ENCODE measurements at places on chromosomes 12 and 14. TPM values are rescaled to one million over a fixed set of nuclear protein-coding genes. Genes with fewer than 3 reads are reported as not detected.

DNA sequence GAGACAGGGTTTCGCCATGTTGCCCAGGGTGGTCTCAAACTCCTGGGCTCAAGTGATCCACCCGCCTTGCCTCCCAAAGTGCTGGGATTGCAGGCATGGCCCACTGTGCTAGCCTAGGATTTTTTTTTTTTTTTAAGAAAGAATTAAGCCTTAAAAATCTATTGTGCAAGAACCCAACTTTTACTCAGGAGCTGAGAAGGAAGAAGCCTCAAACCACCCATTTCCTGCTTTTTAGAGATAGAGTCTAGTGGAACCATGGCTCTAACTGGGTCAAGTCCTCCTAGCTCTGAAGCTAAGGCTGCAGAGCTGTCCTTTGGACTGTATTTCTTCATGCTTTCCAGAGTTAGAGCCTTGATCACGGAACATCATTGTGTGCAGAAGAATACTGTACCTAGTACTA, 1.3 kb upstream of the TSFM start:
- H3K27me3 ChIP-seq, result no peaks in the 10 kb centered on the region
- peaks cover 28% of the 10 kb centered on the region for H3K4me1 ChIP-seq
- peak overlapping the region; percentile 96 for H3K27ac ChIP-seq
- peaks cover 19% of the 10 kb centered on the region for H3K36me3 ChIP-seq
- no peak for DNase-seq

DNA sequence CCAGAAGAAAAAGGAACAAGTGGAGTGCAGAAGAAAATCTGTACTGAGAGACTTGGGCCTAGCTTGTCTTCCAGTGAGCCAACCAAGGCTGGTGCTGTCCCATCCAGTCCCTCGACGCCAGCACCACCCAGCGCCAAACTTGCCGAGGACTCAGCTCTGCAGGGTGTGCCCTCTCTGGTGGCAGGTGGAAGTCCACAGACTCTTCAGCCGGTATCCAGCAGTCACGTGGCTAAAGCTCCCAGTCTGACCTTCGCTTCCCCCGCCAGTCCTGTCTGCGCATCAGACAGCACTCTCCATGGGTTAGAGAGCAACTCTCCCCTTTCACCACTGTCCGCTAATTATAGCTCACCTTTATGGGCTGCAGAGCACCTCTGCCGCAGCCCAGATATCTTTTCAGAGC, 15.6 kb downstream of the CIPC start:
- H3K4me3 ChIP-seq, result no peak overlapping the region
- no peaks in the 10 kb centered on the region for H3K27me3 ChIP-seq
- DNase-seq, result no peak
- no peaks in the 10 kb centered on the region for H3K4me1 ChIP-seq

DNA sequence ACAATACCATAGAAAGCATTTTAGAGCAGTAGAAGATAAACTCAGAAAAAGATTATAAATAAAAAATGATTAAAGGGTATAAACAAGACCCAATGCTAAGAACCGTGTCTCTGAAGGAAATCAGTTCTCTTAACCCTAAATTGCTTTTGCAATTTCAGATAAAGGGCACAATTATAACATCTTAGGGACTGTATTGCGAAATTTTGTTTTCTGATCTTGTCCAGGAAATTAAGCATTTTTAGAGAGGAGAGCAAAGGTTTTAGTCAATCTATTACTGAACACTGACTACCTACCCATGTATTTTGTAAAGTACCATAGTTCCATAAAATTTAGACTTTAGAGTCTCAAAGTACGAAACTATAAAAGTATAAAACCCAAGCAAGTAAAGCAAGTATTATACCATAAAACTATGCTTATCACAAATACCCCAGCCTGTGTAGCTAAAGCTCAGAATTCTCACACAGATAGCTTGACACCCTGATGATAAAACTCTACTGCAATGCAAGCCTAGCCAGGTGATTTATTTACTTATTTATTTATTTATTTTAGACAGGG, 6.8 kb upstream of the CHPT1 start:
- H3K27ac ChIP-seq, result no peak overlapping the region
- no peak overlapping the region for H3K4me3 ChIP-seq
- DNase-seq, result no peak
- no peaks in the 10 kb centered on the region for H3K36me3 ChIP-seq

- peaks cover 1% of the 10 kb centered on the region for H3K27me3 ChIP-seq
- no peak overlapping the region for H3K27ac ChIP-seq
- H3K4me1 ChIP-seq, result no peaks in the 10 kb centered on the region
- H3K36me3 ChIP-seq, result no peaks in the 10 kb centered on the region
- H3K4me3 ChIP-seq, result no peak overlapping the region
Observed at GRCh38 chr14:62667421-62667914, 377.8 kb downstream of the KCNH5 start.

GRCh38 chr12:46360908-46361666, 11.5 kb downstream of the SLC38A2 start:
- DNase-seq, result no peak
- H3K4me3 ChIP-seq, result no peak overlapping the region
- peaks cover 56% of the 10 kb centered on the region for H3K4me1 ChIP-seq
- H3K27ac ChIP-seq, result peak overlapping the region; percentile 82
- peaks cover 69% of the 10 kb centered on the region for H3K36me3 ChIP-seq

GRCh38 chr14:35499180-35499579, 34.8 kb upstream of the INSM2 start:
- H3K27ac ChIP-seq, result no peak overlapping the region
- H3K27me3 ChIP-seq, result peaks cover 23% of the 10 kb centered on the region
- DNase-seq, result no peak
- H3K4me1 ChIP-seq, result no peaks in the 10 kb centered on the region

GRCh38 chr12:102406033-102406584, 74.3 kb downstream of the IGF1 start:
- no peak for DNase-seq
- H3K4me3 ChIP-seq, result no peak overlapping the region
- peaks cover 13% of the 10 kb centered on the region for H3K27me3 ChIP-seq
- H3K36me3 ChIP-seq, result no peaks in the 10 kb centered on the region

DNA sequence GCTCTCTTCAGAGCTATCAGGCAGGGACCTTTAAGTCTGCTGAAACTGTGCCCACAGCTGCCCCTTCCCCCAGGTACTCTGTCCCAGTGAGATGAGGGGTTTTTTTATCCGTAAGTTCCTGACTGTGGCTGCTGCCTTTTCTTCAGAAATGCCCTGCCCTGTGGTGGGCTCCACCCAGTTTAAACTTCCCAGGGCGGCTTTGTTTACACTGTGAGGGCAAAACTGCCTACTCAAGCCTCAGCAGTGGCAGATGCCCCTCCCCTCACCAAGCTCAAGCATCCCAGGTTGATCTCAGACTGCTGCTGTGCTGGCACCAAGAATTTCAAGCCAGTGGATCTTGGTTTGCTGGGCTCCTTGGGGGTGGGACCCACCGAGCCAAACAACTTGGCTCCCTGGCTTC, 46.9 kb upstream of the SLC16A7 start:
- no peak for DNase-seq
- no peak overlapping the region for H3K4me3 ChIP-seq
- no peaks in the 10 kb centered on the region for H3K27me3 ChIP-seq
- no peak overlapping the region for H3K27ac ChIP-seq
- peaks cover 12% of the 10 kb centered on the region for H3K4me1 ChIP-seq

DNA sequence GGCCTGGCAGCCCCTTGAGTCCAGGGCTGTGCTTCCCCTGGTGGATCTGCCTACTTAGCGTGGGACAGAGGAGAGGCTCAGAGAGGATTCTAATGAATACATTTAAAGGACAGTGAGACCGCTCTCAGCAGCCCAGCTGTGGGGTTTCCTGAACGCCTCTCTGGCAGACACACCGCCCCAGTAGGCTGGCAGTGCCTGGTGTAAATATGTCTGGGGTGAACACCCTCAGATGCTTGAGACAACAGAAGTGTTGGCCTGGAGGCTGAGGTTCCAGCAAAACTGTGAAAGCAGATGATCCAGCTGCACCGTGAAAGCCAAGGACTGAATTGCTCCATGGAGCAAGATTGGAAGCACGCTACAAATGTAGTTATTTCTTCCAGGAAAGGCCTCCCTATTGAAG, 55.1 kb downstream of the LRRC74A start:
- H3K27me3 ChIP-seq, result no peaks in the 10 kb centered on the region
- no peak overlapping the region for H3K27ac ChIP-seq
- no peak overlapping the region for H3K4me3 ChIP-seq

DNA sequence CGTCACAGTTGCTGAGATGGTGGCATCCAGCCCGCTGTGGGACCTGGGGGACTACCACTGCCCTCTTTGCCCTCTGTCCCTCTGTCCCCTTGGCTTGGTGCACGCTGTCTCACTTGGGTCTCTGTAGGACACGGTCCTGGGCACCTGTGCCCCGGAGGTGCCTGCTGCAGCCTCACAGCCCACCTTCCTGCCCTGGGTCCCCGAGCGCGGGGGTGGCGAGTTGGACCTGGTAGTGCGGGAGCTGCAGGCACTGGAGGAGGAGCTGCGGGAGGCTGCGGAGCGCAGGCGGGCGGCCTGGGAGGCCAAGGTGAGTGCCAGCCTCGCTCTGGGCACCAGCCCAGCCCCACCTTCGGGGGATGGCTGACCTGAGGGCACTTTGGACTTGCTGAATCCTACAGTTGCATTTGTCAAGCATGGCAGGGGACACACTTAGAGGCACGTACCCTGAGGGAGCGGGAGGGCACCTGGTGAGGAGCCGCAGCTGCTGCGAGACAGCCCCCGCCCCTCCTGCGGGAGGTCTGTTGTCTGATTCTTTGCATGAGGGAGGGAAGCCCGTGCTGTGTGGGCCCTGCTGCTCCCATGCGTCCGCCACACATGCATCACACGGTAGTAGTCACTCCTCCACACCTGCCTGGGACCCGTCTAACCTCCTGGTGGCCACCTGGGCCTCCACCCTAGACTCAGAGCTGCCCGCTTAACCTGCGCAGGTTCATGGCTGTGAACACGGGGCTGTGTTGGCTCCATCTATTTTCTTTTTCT, 6.8 kb downstream of the TEDC1 start:
- no peak overlapping the region for H3K27ac ChIP-seq
- no peaks in the 10 kb centered on the region for H3K4me1 ChIP-seq
- H3K27me3 ChIP-seq, result peaks cover under 1% of the 10 kb centered on the region
- no peak overlapping the region for H3K4me3 ChIP-seq
- no peak for DNase-seq
- H3K36me3 ChIP-seq, result no peaks in the 10 kb centered on the region

GRCh38 chr12:67989184-67989920, at the start of gene IFNG-AS1:
Gene IFNG-AS1 (plus strand): TSS chr12:67989447.
- no peaks in the 10 kb centered on the region for H3K36me3 ChIP-seq
- H3K27me3 ChIP-seq, result no peaks in the 10 kb centered on the region
- H3K27ac ChIP-seq, result peak within 1 kb of the TSS; percentile 40
- peaks cover 36% of the 10 kb centered on the region for H3K4me1 ChIP-seq
- H3K4me3 ChIP-seq, result peak within 1 kb of the TSS; percentile 33
- peak; percentile 23 for DNase-seq

- peaks cover 4% of the 10 kb centered on the region for H3K27me3 ChIP-seq
- H3K27ac ChIP-seq, result peak overlapping the region; percentile 100
- DNase-seq, result peak; percentile 32
Observed at GRCh38 chr14:30559638-30560091, 707 bp downstream of the G2E3 start.

GRCh38 chr14:96394047-96394815, 2.3 kb downstream of the AK7 start:
- H3K36me3 ChIP-seq, result no peaks in the 10 kb centered on the region
- no peak for DNase-seq
- peaks cover 9% of the 10 kb centered on the region for H3K27me3 ChIP-seq

DNA sequence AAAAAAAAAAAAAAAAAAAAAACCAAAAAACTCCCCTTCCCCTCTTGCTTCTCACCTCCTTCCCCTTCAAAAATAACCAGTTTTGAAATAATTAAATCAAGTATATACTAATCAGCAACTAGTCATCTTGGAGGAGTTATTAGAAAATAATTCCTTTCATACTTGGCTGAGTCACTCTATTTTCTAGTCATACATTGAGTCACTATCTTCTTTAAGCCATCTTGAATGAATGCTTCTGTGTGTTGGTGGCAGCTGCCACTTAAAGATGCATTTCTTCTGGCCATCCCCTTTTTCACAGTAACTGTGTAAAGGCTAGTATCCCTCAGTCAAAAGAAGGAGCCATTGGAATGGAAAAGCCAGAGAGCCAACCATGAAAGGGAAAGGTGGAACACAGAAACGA, 84.2 kb upstream of the TMEM263 start:
- peaks cover 14% of the 10 kb centered on the region for H3K36me3 ChIP-seq
- no peak overlapping the region for H3K4me3 ChIP-seq
- H3K4me1 ChIP-seq, result peaks cover 13% of the 10 kb centered on the region
- DNase-seq, result no peak

- no peak overlapping the region for H3K4me3 ChIP-seq
- no peaks in the 10 kb centered on the region for H3K27me3 ChIP-seq
- no peak for DNase-seq
- H3K36me3 ChIP-seq, result peaks cover 3% of the 10 kb centered on the region
- peaks cover 28% of the 10 kb centered on the region for H3K4me1 ChIP-seq
Observed at GRCh38 chr12:45774508-45775162, 45.1 kb downstream of the ARID2 start.

- DNase-seq, result no peak
- no peak overlapping the region for H3K27ac ChIP-seq
- no peaks in the 10 kb centered on the region for H3K27me3 ChIP-seq
- no peaks in the 10 kb centered on the region for H3K36me3 ChIP-seq
Observed at GRCh38 chr12:122691566-122691965, 11.6 kb downstream of the HCAR2 start.

DNA sequence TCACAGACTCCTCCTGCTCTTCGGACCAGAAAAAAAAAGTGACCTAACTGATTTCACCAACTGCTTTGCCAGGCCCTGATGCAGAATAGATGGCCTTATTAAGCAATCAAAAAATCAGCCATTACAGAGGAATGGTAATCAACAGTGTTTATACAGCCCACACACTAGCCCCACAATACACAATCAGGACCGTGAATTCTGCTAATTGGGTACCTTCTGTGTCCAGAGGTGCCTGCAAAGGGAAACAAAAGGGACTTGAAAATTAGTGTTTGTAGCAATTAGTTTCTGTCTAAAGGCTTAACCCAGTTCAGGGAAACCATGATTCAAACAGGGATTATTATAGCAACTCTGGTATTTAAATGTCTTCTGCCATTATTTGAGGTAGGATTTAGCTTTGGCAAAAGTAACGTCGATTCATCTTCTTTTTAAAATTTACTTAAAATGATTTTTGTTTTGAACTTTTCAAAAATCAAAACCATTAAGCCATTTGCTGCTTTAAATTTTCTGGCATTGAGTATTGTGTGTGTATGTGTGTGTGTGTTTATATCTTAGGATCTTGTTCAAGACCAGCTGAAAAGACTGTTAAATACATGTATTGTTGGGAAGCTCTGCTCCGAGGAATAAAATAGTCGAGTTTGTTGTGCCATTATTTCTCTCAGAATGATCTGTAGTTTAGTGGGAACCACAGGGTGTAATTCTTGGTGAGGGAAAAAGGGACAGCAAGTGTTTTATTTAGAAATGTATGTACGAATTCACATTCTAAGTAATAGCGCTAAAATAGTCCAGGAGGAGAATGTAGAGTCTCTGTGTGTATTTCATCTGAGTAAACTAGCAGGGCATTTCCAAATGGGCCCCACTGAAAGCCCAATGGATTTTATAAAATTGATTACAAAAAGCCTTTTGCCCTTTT, 156.1 kb downstream of the PTCSC3 start:
- peaks cover 5% of the 10 kb centered on the region for H3K27me3 ChIP-seq
- no peak overlapping the region for H3K4me3 ChIP-seq

GRCh38 chr12:132967736-132968135, 11.6 kb upstream of the ZNF605 start:
- no peak overlapping the region for H3K27ac ChIP-seq
- no peaks in the 10 kb centered on the region for H3K27me3 ChIP-seq
- H3K4me3 ChIP-seq, result no peak overlapping the region
- no peaks in the 10 kb centered on the region for H3K4me1 ChIP-seq
- DNase-seq, result no peak

The STON2 gene
- total RNA-seq, result not detected

The SMARCC2 gene
- 87.9 TPM for total RNA-seq

The PIK3C2G gene
- not detected for total RNA-seq

The EFS gene
- total RNA-seq, result not detected

The PTGER2 gene
- 19.9 TPM for total RNA-seq

The IL26 gene
- total RNA-seq, result not detected

The NAV3 gene
- not detected for total RNA-seq

The FOXN4 gene
- total RNA-seq, result not detected

The HCAR2 gene
- not detected for total RNA-seq

The FLVCR2 gene
- 4.4 TPM for total RNA-seq

The PRH2 gene
- total RNA-seq, result not detected

The ADAM21 gene
- 0.29 TPM for total RNA-seq
